ENCODE measurements at places on chromosomes 11 and 22.

DNA sequence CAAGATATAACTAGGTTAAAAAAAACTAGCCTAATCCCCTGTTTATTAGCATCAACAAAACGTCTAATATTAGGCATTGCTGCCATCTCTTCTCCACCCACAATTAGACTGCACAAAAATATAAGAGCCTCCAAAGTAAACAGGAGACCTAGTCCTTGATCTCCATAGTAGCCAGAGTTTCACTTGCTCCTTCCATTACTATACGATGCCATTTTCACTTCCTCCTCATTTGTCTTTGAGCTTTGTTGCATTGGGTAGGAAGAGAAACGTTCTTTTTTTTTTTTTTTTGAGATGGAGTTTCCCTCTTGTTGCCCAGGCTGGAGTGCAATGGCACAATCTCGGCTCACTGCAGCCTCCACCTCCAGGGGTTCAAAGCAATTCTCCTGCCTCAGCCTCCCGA lies 42.3 kb upstream of the RDX start:
- DNase-seq = no peak

- DNase-seq = no peak
These were observed 2.6 kb downstream of the CNTF start for GRCh38 chr11:58625086-58625485.

DNA sequence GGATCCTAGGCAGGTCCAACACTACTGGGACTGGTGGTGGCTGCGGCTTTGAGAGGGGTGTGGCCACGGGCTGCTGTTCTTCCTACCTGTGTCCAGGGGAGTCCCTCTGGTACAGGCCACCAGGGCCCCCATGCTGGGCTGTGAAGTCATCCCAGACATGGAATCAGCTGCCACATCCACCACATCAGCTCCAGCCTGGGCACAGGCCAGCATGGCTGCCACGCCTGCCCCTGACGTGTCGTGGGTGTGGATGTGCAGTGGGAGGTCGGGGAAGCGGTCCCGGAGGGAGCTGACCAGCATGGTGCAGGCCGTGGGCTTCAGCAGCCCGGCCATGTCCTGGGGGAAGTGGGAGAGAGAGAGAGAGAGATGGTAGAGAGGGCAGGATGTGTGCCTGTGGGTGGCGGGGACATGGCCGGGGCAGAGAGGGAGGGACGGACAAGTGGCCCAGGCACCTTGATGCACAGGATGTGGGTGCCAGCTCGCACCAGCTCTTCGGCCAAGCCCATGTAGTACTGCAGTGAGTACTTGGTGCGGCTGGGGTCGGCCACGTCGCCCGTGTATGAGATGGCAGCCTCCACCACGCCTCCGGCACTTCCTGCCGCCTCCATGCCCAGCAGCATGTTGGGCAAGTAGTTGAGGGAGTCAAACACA lies 6.2 kb upstream of the LRFN4 start:
- DNase-seq = no peak

DNA sequence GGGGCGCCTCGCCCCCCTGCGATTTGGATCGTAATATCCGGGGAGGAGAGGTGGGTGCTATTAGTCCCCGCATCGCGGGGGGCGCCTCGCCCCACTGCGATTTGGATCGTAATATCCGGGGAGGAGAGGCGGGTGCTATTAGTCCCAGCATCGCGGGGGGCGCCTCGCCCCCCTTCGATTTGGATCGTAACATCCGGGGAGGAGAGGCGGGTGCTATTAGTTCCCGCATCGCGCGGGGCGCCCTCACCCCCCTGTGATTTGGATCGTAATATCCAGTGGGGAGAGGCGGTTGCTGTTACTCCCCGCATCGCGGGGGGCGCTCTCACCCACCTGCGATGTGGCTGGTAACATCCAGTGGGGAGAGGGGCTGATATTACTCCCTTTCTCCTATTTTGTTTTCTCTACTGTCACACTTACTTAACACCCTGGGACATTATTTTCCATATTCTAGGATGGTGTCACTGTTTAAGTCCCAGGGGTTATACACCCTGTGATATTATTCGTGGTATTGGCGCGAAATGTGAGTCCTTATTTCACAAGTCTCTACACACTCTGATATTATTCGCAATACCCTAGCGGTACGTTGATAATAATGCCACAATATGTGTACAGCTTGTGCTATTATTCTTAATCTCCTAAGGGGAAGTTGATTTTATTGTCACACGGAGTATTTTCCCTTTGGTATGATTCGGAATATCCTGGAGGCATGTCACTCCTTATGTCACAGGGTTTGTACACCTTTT lies 57.8 kb upstream of the ALDH3B2 start:
- DNase-seq = peak; percentile 13

- DNase-seq = no peak
These were observed 4.4 kb upstream of the SPDYC start for GRCh38 chr11:65165410-65166317.

GRCh38 chr11:133982876-133983275 lies 26.1 kb upstream of the IGSF9B start:
- DNase-seq = no peak

GRCh38 chr11:33449798-33450197 lies 192.6 kb downstream of the HIPK3 start:
- DNase-seq = no peak

DNA sequence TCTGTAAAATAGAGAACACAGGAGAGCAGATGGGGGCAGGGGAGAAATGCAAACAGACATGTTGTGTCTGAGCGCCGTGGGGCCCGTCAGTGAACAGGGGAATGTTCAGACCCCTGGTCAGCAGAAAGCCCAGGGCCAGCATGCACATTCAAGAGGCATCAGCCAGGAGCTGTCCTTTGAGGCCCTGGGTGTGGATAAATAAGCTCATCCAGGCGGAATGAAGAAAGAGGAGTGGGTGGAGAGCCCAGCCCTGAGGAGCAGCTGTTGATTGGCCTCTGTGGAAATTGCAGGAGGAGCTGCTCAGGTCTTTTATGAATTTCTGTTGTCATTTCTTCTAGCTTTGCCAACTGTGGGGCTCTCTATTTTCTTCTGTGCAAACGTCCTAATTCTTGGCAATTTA lies 49.7 kb upstream of the CECR2 start:
- DNase-seq = no peak

DNA sequence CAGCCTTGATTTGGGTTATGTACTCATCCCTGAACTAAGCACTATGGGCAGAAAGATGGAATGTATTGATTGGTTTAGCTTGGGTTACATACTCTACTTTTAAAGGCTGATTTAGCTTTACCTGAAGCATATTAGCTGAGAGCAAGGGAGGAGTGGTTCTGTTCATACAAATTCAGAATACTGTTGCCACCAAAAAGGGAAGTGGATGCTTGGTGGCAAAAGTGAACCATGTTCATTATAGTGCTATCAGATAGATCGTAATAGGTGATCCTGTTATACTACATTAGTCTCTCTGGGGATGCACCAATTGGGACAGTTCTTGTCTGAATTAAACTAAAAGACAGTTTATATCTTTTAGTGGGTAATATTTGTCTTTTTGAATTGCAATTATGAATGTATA lies 44.5 kb upstream of the RRM1 start:
- no peak for DNase-seq

- DNase-seq = no peak
These were observed 4.8 kb downstream of the BEST1 start for GRCh38 chr11:61954851-61955421.

GRCh38 chr22:25407226-25407858 lies 157.1 kb upstream of the GRK3 start:
- no peak for DNase-seq

GRCh38 chr22:40621309-40622151 lies 15.0 kb downstream of the MRTFA start:
- DNase-seq = no peak

- DNase-seq = no peak
These were observed 31.2 kb upstream of the SORL1-AS1 start for GRCh38 chr11:121483805-121484480.

GRCh38 chr11:130837194-130837593 lies 79.1 kb downstream of the SNX19 start:
- no peak for DNase-seq

DNA sequence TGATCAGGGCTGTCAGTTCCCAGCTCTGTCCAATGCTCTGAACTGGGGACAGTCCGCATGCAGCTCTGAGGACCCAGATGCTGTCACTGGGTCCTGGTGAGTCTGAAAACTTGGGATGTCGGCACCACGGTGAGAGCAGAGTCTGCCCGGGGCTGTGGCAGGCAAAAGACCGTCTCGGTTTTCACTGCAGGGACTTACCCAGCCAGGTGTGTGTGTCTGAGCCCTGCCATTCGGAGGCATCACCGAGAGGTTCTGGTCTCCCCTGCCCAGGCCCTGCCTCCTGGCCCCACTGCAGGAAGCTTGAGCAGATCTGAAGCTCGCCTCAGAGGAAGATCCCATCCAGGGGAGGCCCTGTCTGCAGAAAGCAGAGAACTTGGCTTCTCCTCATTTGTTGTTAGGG lies 5.2 kb downstream of the TP53AIP1 start:
- DNase-seq = no peak

All from putamen (tissue), 1 donor.